Suprapubic skin (tissue), 4 donors: ENCODE measurements at places on chromosomes 4 and X. TPM values are rescaled to one million over a fixed set of nuclear protein-coding genes. Genes with fewer than 3 reads are reported as not detected.

The GPR143 gene
- 3.6 TPM for total RNA-seq

The MID1 gene
- 8.0 TPM for total RNA-seq

The DGKK gene
- not detected for total RNA-seq

The TEX13B gene
- not detected for total RNA-seq

The CFI gene
- total RNA-seq: 3.7 TPM

The SOWAHD gene
- not detected for total RNA-seq

The IBSP gene
- total RNA-seq: not detected

The WAS gene
- total RNA-seq: 4.7 TPM

The TEC gene
- total RNA-seq: 8.9 TPM

The FGF16 gene
- total RNA-seq: not detected

The MAML3 gene
- 42.7 TPM for total RNA-seq

The DMRTC1 gene
- not detected for total RNA-seq

The TRPC3 gene
- 0.26 TPM for total RNA-seq

The EPHA5 gene
- 0.55 TPM for total RNA-seq

The ABCD1 gene
- 9.4 TPM for total RNA-seq

The EPGN gene
- 21.3 TPM for total RNA-seq
